ENCODE measurements at places on chromosomes 5 and 9.

DNA sequence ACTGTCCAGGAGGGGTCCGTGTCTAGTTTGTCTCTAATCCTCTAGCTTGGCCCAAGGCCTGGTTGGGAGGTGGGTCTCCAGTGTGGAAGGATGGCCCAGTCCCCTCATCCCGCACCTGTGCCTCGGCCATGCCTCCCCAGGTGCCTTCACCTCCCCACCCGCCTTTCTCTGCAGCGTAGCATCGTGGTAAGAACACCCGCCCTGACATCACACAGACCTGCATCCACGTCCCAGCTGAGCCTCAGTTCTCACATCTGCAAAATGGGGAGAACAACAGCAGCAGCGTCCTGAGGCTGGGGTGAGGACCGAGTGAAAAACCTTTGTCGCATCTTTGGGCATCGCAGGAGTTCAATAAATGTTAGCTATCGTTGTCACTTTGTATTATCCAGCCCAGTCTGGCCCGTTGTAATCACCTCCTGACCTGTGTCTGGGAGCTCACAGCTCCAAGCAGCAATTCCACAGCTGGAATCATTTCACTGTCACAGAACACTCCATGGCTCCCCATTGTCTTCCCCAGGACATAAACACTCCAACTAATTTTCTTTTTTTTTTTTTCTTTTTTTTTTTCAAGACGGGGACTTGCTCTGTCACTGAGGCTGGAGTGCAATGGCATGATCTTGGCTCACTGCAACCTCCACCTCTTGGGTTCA is 181.2 kb upstream of the IER5L start:
- H3K4me1 ChIP-seq: no peaks in the 10 kb centered on the region
- DNase-seq: peak; percentile 21
- no peak overlapping the region for H3K4me3 ChIP-seq
- H3K27me3 ChIP-seq: no peaks in the 10 kb centered on the region
- H3K36me3 ChIP-seq: no peaks in the 10 kb centered on the region
- H3K27ac ChIP-seq: no peak overlapping the region

GRCh38 chr5:112604732-112605630 is 132.7 kb upstream of the APC start:
- no peak overlapping the region for H3K27ac ChIP-seq
- H3K4me3 ChIP-seq: no peak overlapping the region
- DNase-seq: no peak
- no peaks in the 10 kb centered on the region for H3K4me1 ChIP-seq

DNA sequence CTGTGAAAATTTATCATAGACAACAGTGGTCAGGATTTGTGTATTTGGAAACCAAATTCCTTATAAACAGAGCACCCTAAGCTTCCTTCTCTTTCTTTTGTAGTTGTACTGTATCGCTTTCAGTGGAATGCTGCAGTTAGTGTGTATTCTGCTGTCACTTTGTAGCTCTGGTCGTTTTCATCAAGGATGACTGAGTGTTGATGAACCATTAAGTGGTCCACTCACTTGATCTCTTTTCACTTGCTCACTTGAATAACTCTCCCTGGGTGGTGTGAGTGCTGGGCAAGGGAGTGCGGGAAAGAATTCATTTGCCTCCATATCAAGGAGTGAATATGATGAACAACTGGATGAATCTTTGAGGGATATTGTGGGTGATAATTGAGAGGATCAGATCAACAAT is 1225.7 kb upstream of the WWC1 start:
- no peak overlapping the region for H3K27ac ChIP-seq
- no peaks in the 10 kb centered on the region for H3K4me1 ChIP-seq
- no peaks in the 10 kb centered on the region for H3K36me3 ChIP-seq
- H3K27me3 ChIP-seq: peaks cover 2% of the 10 kb centered on the region
- DNase-seq: no peak

GRCh38 chr9:36837431-36838405 is 196.3 kb downstream of the PAX5 start:
- no peaks in the 10 kb centered on the region for H3K36me3 ChIP-seq
- no peaks in the 10 kb centered on the region for H3K27me3 ChIP-seq
- no peak overlapping the region for H3K4me3 ChIP-seq
- no peak overlapping the region for H3K27ac ChIP-seq

GRCh38 chr5:53368516-53368915 is 111.9 kb upstream of the FST start:
- H3K27ac ChIP-seq: no peak overlapping the region
- H3K27me3 ChIP-seq: no peaks in the 10 kb centered on the region
- no peaks in the 10 kb centered on the region for H3K4me1 ChIP-seq
- H3K4me3 ChIP-seq: no peak overlapping the region

- DNase-seq: no peak
- H3K36me3 ChIP-seq: no peaks in the 10 kb centered on the region
- H3K4me1 ChIP-seq: no peaks in the 10 kb centered on the region
- no peak overlapping the region for H3K27ac ChIP-seq
- no peaks in the 10 kb centered on the region for H3K27me3 ChIP-seq
- no peak overlapping the region for H3K4me3 ChIP-seq
These were observed 5.2 kb downstream of the TCF7 start for GRCh38 chr5:134119720-134120119.

DNA sequence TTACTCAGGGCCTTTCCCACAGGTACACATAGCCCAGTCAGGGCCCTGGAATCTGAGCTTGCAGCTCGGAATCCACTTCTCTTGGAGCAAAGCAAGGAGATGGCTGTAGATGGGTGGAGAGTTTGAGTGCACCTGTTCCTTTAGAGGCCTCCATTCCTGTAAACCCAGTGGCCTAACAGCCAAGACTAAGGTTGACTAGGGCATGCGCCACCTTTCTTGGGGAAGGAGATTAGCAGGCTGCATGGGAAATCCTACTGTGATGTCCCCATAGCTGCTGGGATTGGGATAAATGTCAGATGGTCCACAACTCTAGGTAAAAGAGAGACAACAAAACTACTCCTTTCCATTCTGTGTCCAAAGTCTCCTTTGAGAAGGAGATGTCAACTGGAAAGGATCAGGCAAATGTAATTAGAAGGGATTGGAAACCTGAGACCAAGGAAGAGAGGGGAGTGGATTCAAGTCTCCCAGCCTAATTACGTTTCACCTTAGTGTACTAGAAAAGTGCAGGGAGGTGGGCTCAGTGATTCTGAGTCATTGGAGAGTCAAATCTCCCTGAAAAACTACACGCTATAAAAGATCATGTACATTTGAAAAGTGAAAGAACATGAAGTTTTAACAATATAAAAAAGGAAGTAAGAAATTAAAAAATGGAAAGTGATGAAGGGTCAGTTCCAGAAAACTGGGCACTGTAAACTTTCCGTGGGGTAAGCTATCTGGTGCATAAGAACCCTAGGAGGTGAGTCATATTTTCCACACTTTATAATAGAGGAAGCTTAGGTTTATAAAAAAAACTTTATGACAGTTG is 104.2 kb downstream of the SEC61B start:
- no peak overlapping the region for H3K27ac ChIP-seq
- no peak for DNase-seq
- no peaks in the 10 kb centered on the region for H3K36me3 ChIP-seq
- H3K27me3 ChIP-seq: no peaks in the 10 kb centered on the region
- no peak overlapping the region for H3K4me3 ChIP-seq
- H3K4me1 ChIP-seq: no peaks in the 10 kb centered on the region

DNA sequence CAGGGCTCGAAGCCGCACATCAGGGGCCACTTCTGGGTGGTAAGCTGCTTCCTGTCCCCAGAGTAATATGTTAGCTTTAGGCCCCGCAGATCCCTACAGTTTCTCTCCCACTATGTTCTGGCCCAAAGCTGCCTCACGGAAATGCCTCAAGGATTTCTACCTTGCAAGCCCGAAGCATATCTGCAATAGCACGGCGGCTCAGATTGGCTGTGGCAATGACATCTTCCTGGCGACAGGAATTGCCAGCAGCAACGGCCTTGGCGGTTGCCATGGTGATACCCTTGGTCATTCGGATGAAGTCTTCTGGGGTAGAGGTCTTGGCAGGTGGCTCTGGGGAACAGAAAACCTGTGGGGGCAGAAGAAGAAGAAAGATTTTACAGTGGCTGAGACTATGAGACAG is 10.3 kb upstream of the TPM2 start:
- H3K27me3 ChIP-seq: no peaks in the 10 kb centered on the region
- peak; percentile 57 for DNase-seq
- no peaks in the 10 kb centered on the region for H3K4me1 ChIP-seq
- H3K27ac ChIP-seq: peak overlapping the region; percentile 72
- no peak overlapping the region for H3K4me3 ChIP-seq

- H3K4me1 ChIP-seq: no peaks in the 10 kb centered on the region
- DNase-seq: no peak
- H3K4me3 ChIP-seq: no peak overlapping the region
- no peaks in the 10 kb centered on the region for H3K27me3 ChIP-seq
These were observed 8.8 kb upstream of the BARX1 start for GRCh38 chr9:93963969-93964368.

GRCh38 chr9:111644195-111644772 is 13.2 kb downstream of the DNAJC25 start:
- no peaks in the 10 kb centered on the region for H3K4me1 ChIP-seq
- no peak for DNase-seq
- H3K27me3 ChIP-seq: no peaks in the 10 kb centered on the region
- no peak overlapping the region for H3K4me3 ChIP-seq
- H3K36me3 ChIP-seq: peaks cover 2% of the 10 kb centered on the region

GRCh38 chr9:38146844-38147243 is 77.8 kb upstream of the SHB start:
- no peaks in the 10 kb centered on the region for H3K36me3 ChIP-seq
- DNase-seq: no peak
- no peak overlapping the region for H3K27ac ChIP-seq
- no peaks in the 10 kb centered on the region for H3K27me3 ChIP-seq
- H3K4me3 ChIP-seq: no peak overlapping the region

GRCh38 chr5:161411156-161411555 is 135.4 kb downstream of the GABRB2 start:
- no peaks in the 10 kb centered on the region for H3K4me1 ChIP-seq
- H3K27ac ChIP-seq: no peak overlapping the region
- no peak for DNase-seq
- no peak overlapping the region for H3K4me3 ChIP-seq
- no peaks in the 10 kb centered on the region for H3K36me3 ChIP-seq

DNA sequence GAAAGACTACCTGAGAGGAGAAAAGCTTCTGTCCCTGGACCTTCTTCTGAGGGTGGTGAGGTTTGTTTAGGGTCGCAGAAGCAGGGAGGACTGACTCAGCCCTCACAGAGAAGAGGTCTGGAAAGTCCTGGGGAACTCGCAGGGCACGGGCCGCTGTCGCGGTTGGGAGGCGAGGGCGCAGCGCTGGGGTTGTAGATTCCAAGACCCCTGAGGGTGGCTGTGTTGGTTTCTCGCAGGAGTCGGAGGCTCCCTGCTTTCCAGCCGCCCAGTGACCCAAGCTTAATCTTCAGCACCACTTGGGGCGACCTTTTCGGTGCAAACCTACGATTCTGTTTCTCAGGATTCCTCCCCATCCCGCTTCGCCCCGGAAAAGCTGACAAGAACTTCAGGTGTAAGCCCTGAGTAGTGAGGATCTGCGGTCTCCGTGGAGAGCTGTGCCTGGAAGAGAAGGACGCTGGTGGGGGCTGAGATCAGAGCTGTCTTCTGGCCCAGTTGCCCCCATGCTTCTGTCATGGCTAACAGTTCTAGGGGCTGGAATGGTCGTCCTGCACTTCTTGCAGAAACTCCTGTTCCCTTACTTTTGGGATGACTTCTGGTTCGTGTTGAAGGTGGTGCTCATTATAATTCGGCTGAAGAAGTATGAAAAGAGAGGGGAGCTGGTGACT is 482 bp downstream of the SLC27A6 start:
- H3K4me3 ChIP-seq: no peak overlapping the region
- peak; percentile 67 for DNase-seq
- H3K27me3 ChIP-seq: peaks cover 5% of the 10 kb centered on the region
- no peaks in the 10 kb centered on the region for H3K4me1 ChIP-seq
- no peaks in the 10 kb centered on the region for H3K36me3 ChIP-seq
- H3K27ac ChIP-seq: no peak overlapping the region

DNA sequence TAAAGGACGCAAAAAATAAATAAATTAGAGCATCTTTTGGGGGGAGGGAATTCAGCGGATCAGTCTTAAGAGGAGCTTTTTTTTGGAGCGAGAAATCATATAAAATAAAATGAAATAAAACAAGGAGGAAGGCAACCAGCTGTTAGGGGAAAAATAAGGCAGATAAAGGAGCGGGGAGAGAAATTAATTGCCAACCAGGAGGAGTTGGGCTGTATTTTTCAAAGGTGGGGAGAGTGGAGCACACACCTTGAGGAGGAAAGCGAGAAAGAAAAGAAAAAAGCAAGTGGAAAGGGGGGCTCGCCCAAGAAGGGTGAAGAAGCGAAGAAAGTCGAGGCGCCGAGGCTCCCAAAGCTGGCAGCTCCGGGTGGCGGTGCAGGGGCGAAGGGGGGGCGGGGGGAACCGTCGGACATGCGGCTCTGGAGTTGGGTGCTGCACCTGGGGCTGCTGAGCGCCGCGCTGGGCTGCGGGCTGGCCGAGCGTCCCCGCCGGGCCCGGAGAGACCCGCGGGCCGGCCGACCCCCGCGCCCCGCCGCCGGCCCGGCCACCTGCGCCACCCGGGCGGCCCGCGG is at the start of gene PAPPA:
PAPPA (plus strand) TSS at position 27 of the 569 bp plus-strand sequence; CDS start at position 409, 382 bp downstream.
- no peaks in the 10 kb centered on the region for H3K36me3 ChIP-seq
- DNase-seq: no peak
- no peaks in the 10 kb centered on the region for H3K4me1 ChIP-seq
- no peaks in the 10 kb centered on the region for H3K27me3 ChIP-seq
- H3K27ac ChIP-seq: peak within 1 kb of the TSS; percentile 16
- H3K4me3 ChIP-seq: peak within 1 kb of the TSS; percentile 79

DNA sequence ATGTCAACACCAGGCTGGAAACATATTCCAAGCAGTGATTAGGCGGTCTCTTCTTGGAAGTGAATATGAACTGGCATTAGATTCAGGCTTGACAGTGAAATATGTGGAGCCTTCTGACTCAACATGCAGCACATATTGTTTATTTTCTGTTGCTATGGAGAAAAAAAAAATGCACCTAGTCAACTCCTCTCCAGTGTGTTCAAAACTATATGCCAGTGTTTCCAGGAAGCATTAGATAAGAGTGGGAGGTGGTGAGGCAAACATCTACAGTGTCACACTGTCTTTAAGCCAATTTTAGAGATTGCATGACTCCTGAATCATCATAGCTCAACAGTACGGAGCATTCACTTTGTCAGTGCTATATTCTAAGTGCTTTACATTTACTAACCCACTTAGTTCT is 117.9 kb downstream of the HCN1 start:
- no peaks in the 10 kb centered on the region for H3K36me3 ChIP-seq
- no peak overlapping the region for H3K27ac ChIP-seq
- no peaks in the 10 kb centered on the region for H3K27me3 ChIP-seq

GRCh38 chr5:113450929-113451328 is 16.1 kb upstream of the TSSK1B start:
- DNase-seq: no peak
- no peak overlapping the region for H3K4me3 ChIP-seq
- no peaks in the 10 kb centered on the region for H3K4me1 ChIP-seq
- no peaks in the 10 kb centered on the region for H3K27me3 ChIP-seq
- no peaks in the 10 kb centered on the region for H3K36me3 ChIP-seq
- no peak overlapping the region for H3K27ac ChIP-seq
